Stimulated activated CD8-positive, alpha-beta memory T cell treated with anti-CD3 and anti-CD28 coated beads, Interleukin-4, amount 100 ng/mL, for 1 hour (primary cell): ENCODE measurements at places on chromosomes 1 and 21.

- no peak for DNase-seq
These were observed 70.7 kb upstream of the ESRRG start for GRCh38 chr1:216793973-216794372.

DNA sequence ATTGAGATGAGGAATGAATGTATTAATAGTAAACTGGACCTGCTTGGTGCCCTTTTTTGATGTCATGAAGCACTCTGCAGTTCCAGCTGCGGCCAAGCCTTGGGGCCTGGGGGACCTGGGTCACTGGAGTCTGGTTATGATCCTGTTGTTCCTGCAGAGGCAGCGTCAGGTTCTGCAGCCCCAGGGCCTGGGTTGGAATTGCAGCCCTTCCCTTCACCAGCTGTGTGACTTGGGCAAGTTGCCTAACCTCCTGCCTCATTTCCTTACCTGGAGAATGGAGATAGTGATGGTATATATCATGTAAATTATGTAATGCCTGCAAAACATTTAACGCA lies 9.1 kb upstream of the ATP5PO start:
- DNase-seq, result no peak

- no peak for DNase-seq
These were observed 9.3 kb upstream of the MARCKSL1 start for GRCh38 chr1:32345289-32345827.

DNA sequence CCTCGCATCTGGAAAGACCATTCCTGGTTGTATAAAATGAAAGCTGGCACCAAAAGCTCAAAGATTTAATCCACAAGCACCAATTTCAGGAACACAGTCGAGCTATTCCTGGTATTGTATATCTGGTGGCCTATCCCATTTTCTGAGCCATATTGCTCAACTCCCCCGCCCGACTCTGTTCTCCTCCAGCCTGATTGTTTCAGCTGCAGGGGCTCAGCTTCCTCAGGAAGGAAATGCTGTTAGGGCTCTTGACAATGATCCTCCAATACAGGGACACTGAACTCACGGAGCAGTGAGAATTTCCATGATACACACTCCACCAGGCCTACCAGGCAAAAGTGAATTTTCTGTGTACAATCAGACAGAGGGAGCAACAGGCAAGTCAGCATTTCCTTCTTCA lies 16.9 kb upstream of the TDRD10 start:
- DNase-seq, result no peak

GRCh38 chr21:39094087-39094780 lies 89.0 kb downstream of the PSMG1 start:
- DNase-seq, result no peak

DNA sequence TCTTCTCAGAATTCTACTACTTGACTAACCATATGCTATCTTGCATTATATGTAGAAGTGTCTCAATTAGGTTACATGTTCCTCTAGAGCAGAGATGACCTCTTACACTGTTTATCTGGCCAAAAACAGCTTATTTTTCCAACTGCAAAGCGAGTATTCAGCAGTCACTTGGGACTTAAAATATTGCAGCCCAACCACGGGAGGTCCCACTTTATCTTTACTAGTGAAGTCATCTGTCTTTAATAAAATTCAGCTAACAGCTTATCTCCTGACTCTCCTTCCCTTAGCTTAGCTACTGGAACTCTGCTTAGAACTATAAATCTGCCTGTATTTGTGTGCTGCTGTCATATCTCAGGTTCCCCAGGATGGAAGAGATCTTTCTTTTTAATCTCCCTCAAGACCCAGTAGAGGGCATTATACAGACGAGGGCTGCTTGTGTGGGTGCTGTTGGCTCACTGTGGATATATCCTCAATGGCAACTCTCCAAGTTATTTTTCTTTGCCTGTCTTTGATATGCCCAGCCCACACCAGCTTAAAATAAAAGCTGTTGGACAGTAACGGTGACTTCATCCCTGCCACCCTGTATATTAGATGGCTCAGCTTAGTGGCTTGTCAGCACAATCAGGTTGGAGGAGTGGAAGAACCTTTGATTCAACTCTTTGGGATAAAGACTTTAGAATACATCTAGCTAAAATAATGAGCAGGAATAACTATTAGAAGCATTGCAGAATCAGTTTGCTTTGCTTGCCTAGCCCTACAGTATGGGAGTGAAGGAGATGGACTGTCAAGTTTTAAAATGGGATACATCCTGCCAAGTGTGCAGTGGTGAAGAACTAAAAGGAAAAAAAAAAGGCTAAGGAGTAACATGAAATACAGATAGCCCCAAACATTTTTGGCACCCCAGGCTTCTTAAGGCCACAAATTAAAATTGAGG lies 9.6 kb downstream of the ENSA start:
- DNase-seq, result no peak

- DNase-seq, result no peak
These were observed 6.6 kb downstream of the CSF1 start for GRCh38 chr1:109917051-109917767.

- no peak for DNase-seq
These were observed 143.1 kb downstream of the S1PR1 start for GRCh38 chr1:101379950-101380349.
